ENCODE measurements at places on chromosomes 2 and 18.

DNA sequence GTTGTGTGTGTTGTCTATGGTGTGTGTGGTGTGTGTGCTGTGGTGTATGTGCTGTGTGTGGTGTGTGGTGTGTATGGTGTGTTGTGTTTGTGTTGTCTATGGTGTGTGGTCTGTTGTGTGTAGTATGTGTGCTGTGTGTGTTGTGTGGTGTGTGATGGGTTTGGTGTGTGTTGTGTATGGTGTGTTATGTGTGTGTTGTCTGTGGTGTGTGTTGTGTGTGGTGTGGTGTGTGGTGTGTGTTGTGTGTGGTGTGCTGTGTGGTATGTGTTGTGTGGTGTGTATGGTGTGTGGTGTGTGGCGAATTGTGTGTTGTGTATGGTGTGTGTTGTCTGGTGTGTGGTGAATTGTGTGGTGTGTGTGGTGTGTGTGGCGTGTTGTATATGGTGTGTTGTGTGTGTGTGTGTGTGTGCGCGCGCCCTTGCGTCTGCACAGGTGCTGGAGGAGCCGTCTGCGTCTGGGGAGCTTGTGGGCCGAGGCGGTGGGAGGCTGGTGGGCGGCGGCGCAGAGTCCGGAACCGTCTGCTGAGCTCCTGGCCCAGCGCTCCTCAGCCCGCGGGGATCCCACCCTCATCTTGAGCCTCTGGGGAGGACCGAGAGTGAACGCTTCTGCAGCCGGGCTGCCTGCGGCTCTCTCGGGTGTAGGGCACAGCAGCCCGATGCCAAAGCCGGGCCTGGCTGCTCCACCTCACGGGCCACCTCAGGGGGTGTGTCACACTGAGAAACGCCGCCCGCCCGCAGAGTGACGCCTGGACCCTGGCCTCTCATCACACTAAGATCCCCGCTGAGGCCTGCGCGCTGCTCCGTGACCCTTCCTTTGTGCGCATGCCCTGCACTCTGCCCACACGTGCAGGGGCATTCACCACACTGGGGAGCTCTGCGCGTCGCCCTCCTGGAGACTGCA lies 8.8 kb upstream of the ADI1 start:
- DNase-seq = no peak

- no peak for DNase-seq
These were observed 995.1 kb upstream of the DDX18 start for GRCh38 chr2:116819355-116819754.

DNA sequence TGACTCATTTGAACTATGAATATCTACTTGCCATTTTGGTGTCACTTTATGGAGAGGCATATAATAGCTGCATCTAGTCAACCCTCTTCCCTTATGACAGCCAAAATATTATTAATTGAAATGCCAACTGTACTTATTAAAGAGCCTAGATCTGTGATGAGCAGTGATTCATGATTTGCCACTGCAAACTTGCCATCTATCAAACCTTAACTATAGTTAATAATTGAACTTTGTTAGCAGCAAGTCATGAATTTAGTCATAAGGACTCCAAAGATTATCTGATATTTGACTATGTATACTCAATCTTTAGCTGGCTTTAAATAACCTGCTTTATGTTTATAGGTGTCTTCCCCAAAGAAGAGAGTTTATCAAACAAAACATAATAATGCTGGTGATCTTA lies 116.4 kb upstream of the VWC2L start:
- DNase-seq = no peak

- no peak for DNase-seq
These were observed 83.3 kb upstream of the SALL3 start for GRCh38 chr18:78896111-78896905.

DNA sequence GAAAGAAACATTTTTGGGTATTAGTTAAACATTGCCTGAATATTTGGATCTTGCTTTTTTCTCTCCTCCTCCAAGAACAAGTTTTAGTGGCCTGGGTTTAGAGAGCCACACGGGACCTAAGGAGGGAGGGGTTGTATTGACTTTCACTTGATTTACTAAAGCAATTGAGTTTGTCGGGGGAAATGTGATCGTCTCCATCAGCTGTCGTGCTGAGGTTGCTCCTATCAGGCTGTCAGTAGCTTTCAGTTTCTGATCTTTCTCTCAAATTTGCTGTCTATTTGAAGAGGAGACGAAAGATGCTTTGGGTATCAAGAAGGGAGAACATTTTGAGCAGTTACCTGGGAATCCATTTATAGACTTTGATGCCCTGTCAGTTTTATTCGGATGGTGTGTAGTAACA lies 106.0 kb downstream of the SETBP1 start:
- DNase-seq = no peak

- no peak for DNase-seq
These were observed 341.2 kb downstream of the PIK3C3 start for GRCh38 chr18:42296192-42296591.

DNA sequence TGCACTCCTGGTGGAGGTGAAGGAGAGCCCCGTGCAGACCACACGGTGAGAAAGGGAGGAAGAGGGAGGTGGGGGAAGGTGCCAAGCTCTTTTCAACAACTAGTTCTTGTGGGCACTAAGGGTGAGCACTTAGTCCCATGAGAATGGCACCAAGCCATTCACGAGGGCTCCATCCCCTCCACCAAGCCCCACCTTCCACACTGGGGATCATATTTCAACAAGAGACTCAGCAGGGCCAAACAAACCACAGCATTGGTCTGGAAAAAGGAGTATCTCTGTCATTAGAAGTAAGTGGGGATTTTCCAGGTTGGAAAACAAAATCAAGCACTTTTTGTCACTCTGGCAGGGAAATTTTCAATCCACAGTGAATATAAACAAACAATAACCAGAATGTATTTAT lies 38.4 kb downstream of the ZAP70 start:
- DNase-seq = no peak

GRCh38 chr18:35933982-35934381 lies 38.5 kb upstream of the RMP24 start:
- DNase-seq = no peak
